Cerebellum (tissue), 4 donors: ENCODE measurements at places on chromosomes 6 and 20. TPM values are rescaled to one million over a fixed set of nuclear protein-coding genes. Genes with fewer than 3 reads are reported as not detected.

Gene ARFGEF3
- 38.3 TPM for total RNA-seq

DNA sequence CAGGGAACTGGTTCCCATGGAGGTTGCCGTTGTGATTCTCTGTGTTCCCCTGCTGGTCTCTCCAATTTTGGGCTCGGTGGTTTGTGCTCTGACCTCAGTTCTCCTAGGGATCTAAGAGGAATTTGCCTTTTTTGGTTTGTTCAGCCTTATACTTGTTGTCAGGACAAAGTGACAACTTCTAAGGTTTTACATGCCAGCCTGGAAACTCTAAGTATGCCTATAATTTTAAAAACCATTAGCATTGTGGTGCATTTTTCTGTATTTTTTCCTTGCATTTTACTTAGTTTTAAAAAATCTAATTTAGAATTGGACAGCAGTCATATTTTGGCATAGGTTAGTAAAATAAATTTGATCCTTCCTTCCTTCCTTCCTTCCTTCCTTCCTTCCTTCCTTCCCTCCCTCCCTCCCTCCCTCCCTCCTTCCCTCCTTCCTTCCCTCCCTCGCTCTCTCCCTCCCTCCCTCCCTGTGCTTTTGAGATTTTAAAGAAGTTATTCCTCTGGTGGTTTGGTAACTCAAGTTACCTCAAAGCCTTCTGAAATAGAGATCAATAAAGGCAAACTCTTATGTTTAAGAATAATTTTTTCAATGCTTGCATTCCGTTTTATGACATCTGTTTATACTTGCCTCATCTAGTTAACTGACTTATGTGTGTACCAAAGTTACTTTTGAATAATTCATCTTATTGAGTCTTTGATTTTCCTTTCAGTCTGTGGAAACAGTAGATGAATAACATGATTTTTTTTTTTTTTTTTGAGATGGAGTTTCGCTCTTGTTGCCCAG is 141.3 kb upstream of the RGS17 start:
- no peak for DNase-seq

Gene ZBTB12
- total RNA-seq = 22.2 TPM

DNA sequence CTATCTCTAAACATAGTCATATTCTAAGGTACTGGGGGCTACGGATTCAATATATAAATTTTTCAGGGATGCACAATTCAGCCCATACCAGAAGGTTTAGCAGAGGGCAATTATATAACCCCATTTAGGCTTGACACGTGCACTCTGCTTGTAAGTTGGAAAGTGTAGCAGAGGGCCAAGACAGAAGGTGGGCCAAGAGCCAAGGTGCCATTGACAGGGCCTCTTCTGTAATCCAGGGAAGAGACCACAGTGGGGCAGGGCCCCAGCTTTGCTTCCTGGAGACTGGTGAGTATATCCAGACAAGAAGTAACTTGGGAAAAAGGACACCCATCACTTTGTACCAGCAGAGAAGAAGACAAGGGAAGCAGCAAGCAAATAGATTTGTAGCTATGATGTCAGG is 672.4 kb upstream of the MARCKS start:
- DNase-seq = no peak

DNA sequence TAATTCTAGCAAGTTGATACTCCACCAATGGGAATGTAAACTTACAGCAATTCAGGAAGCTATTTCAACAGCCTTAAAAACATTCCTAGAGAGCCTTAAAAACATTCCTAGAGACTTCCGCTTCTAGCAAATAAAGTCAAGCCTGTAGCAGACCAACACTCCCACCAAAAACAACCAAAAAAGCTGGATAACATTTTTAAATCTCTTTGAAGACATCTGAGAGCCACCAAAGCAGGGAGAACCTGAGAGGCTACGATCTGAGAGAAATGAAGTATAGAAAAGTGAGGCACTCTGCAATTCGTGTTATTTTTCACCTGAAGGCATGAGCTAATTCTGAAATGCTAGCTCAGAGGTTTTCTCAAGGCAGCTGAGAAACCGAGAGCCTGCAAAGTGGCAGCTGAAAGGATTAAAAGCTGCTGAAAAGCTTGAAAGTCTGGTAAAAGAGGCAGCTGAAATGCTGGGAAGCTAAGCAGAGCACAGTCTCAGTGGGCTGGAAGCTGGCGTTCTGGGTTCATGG is 20.9 kb downstream of the GPR63 start:
- no peak for DNase-seq

Gene DEFB118
- total RNA-seq = not detected

- no peak for DNase-seq
These were observed 39.2 kb downstream of the DPPA5 start for GRCh38 chr6:73314577-73315492.

- DNase-seq = no peak
These were observed 241.0 kb downstream of the SLC24A3 start for GRCh38 chr20:19453410-19453809.
